Activated CD4-positive, alpha-beta T cell treated with anti-CD3 and anti-CD28 coated beads, Interleukin-2, amount 50 U/mL, for 1 hour (primary cell): ENCODE measurements at places on chromosomes 13 and 19.

- DNase-seq = peak; percentile 26
Measured at GRCh38 chr19:48403606-48404005, 10.1 kb downstream of the GRIN2D start.

DNA sequence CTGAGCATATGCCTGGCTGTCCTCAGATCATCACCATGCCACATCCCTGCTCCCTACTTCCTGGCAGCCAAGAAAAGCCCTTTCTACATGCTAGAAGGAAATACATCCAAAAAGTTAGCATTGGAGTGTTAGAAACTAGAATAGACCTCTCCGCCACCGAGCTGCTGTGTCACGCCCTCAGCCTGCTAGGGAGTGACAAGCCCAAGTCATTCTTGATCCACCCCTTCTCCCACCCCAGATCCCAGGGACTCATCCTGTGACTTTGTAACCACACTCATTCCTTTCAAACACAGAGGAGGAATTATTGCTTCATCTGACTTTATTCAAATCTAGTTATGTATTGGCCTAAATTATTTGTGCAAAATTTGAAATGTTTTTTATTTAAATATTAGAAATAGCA, 45.3 kb downstream of the POLR1D start:
- DNase-seq = no peak

GRCh38 chr13:113035213-113035800, 66.3 kb downstream of the MCF2L start:
- DNase-seq = no peak

- no peak for DNase-seq
Measured at GRCh38 chr13:51308781-51309180, 30.7 kb upstream of the SERPINE3 start.

DNA sequence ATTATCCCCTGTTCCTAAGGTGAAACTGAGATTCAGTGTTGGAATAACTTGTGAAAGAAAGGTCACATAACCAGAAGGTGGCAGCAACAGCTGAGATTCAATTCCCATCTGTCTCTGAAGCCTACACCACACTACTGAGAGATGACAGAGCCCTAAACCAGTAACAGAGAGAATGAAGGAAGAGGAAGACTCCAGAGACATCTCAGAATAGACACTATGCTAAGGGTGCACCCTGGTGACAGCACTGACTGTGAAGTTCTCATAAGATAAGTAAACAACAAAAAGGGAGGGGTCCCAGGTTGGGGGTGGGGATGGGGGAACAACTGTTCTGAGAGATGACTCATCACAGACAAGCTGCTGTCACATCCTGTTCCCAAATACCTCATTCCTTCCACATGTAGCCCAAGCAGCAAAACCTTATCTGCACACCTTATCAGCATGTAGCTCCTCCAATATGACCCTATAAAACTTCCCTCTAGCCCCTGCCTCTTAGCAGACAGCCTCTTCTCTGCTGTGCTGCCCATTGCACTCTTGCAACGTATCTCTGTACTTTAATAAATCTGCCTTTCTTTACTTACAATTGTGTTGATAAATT, 46.5 kb downstream of the UTP14C start:
- no peak for DNase-seq

DNA sequence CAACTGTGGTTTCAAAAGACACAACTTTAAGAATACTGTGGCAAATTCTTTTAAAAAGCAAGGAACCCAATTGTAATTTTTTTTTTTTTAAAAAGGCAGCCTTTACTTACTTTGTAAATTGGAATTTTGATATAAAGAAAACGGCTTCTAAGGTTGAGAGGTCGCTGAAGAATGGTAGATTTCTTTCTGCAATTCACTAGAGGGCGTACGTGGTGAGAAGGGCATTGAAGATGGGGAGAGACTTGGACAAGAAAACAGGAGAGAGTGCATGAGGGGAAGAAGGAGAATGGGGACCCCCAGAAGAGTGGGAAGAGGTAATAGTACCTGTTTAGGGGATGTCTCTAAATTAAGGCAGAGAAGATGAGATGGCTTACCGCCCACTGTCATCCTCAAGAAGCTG, 33.5 kb upstream of the PABPC3 start:
- DNase-seq = no peak

DNA sequence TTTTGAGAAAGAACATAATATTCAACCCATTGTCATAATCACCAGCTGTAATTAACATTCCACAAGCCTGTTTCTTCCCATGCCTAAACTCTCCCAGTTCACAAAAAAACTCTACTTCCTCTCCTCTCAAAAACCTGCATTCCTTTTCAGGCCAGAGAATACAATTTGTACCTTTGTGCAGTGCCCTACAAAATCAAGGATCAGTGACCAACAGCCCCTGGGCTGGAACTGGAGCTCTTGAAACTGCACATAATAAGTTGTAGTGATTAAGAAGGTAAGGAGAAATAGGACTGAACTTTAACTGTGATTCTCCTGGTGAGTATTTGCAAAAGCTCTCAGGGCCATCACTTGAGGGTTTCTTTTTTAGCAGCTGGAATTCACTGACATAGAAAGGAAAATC, 472.7 kb downstream of the RFC3 start:
- no peak for DNase-seq

DNA sequence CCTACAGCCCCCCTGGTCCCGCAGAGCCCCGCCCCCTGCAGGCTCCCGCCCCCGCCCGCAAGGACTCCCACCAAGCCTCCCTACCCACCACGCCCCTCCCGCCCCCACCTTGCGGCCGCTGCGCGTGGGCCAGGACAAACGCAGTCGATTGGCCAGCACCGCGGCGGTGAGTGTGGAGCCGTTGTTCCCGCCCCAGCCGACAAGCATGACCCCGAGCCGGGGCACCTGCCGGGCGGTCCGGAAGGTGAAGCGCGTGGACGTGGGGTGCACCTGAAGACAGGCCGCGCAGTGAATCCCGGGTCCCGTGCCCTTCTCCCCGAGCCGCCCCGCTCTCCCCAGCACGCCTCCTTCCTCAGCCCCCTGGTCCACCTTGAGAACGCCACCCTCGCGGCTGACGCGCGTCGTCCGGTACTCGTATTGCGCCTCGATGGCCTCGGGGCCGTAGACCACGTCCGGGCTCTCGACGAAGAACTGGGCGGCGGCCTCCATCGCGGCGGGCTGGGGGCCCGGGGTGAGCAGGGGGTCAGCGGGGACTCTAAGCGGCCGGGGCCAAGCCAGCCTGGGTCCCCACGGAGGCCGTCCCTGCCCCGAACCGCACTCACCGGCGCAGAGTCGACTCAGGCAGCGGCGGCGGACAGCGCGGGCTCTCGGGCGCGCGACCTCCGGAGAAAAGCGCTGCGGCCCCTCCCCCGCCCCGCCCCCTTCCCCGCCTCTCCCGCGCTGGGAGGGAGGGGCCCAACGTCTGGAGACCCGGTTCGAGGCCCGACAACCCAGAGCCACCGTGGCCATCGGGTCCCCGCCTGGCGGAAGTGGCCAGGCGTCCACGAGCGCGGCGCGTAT, at the start of gene ISYNA1:
ISYNA1 (minus strand) TSS at position 643 of the 840 bp plus-strand sequence; CDS start at position 489, 154 bp downstream.
- peak; percentile 48 for DNase-seq

DNA sequence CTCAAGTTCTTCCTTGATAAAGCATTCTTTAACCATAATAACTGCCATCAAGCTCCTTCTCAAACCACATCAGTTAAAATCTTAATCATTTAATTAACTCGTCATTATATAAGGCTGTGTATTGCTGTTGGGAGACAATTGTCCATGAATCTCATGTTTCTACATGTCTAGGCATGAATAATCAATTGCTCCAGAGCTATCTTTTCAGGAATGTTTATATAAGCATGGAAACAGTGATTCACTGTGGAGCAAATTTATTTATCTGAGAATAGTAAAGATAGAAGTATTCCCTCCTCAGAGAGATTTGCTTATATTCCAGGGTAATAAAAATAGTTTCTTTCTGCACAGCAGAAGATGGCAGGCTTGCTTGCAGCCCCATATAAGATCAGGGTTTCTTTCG, 71.1 kb downstream of the CBY2 start:
- DNase-seq = no peak

DNA sequence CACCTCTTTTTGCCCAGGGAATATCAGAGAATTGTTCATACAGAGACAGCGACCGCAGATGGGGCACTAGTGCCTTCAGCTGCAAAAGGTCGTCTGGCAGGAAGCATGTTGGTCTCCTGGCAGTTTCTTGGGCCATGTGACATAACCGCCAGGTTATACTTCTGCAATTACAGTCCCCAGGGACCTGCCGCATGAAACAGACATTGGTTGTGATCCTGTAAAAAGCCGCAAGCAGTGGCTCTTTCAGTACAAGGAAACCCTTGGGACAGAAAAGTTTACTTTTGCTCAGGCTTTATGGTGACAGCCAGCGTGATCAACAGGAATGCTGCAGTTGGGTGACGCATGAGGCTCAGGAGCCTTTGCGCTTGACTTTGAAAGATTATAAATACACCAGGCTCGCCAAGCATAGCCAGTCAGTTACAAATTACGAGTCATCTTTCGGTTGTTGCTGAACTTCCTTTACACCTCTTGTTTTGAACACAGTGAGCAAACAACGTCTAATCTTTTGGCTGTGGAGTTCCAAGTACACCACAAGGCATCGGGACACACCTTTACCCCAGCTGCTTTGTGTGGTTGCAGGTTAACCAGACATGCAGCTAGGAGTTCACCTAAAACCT, 50.5 kb upstream of the UBE2L5 start:
- peak; percentile 56 for DNase-seq

- DNase-seq = no peak
Measured at GRCh38 chr13:50200988-50201387, 185.7 kb downstream of the KCNRG start.

GRCh38 chr13:112790735-112791641, 101.2 kb downstream of the ATP11A start:
- no peak for DNase-seq

- DNase-seq = no peak
Measured at GRCh38 chr19:49849433-49850220, 1.3 kb upstream of the PTOV1 start.

DNA sequence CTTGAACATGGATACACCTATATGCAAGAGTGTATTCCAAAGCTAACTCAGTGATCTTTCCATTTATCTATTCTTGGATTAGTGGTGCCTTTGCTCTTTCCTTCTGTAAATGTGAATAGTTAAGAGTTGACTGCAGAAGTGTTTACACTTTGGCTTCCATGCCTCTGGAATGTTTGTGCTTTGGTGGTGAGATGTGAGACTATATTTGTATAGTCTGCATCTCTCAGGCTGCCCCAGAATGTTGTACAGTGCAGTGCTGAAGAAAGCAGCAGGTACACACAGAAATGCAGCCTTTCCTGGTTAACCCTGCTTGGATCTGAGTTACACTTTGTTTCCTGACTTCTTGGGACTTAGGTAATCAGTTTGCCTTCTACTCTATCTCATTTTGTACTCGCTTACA, 90.2 kb downstream of the DNAJC15 start:
- no peak for DNase-seq

- no peak for DNase-seq
Measured at GRCh38 chr19:38733241-38733492, 11.1 kb downstream of the CAPN12 start.

DNA sequence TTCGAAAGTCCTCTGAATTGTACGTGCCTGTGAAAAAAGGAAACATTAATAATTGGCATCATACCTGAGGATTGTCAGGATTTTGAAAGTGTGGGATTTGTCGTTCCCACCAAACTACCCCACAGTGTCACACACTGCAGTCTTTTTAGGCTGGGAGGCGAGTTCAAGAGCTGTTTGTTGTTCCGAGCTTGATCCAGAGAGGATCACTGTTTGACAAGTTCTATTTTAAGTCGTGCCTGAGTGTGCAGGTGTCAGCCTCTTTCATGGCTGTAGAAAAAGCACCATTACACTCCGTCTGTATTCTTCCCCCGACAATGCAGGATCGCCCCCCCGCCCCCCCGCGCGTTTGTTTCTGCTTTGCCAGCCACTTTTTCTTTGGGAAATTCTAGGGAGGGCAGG, 635 bp upstream of the NBEA start:
- DNase-seq = no peak

DNA sequence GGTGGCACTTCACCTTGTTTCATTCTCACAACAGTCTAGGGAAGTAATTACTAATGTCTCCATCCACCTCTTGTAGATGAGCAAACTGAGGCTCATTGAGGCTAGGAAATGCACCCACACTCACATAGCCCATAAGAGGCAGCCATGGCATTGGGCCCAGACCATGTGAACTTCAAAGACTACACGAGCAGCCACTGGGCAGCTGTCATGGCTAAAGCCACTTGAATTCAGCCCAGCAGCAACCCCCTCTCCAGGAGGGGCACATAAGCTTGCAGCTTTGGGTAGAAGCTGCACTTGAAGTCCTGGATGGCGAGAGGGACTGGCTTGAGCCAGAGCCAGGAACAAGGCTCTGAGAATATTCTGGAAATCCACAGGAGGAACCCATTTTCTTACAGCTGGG, 13.4 kb downstream of the ALOX5AP start:
- DNase-seq = no peak

DNA sequence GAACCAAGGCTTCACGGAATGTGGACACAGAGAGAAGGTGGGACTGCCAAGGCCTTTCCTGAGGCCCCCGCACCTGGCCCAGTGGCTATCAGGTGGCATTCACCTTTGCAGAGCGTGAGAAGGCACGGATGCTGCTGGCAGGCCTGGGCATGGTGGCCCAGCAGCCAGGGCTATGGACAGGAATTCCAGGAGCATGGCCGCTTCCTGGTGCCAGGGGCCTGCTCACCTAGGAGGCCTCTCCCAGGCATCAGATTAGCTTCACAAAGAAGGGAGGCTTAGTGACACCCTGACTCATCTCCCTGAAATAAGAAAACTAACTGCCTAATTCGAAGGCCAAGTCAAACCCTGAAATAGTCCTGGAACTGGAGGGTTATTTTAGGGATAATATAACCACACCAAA, 155.8 kb downstream of the TEX29 start:
- no peak for DNase-seq

DNA sequence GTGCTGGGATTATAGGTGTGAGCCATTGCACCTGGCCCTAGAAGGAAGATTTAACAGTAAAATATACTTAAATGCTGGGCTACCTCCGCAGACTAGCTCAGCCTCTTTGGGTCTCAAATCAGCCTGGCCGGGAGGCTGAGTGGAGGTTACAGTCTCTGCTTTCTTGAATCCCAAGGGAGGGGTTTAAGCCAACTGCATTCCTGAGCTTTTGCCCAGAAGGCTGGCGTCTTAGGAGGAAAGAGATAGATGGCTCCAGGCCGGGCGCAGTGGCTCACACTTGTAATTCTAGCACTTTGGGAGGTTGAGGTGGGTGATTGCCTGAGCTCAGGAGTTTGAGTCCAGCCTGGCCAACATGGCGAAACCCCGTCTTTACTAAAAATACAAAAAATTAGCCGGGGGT, 623 bp upstream of the C5AR1 start:
- no peak for DNase-seq

DNA sequence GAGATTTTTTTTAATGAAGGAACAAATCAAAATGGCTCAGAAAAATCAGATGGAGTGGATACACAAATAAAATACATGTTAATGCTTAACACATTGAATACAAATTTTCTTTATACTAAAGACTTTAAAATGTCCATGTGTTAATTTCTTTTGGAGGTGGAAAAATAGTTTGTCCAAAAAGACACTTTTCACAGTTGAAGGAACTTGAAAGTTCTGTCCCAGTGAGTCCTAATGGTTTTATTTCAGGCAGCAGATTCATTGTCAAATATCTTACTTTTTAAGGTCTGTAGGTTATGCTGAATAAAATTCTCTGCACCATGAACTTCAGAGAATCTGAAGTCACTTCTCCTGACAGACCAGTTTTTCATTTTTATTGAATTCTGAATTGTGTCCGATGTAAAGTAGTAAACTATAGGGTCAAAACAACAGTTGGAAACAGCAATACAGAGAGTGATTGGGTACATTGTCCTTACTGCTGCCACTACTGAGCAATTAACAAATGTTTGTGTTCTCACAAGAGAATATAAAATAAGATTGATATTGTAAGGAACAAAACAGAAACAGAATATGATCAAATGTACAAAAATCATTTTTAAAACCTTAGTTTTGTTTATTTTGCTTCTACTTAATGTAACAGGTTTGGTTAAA, 1.6 kb downstream of the LPAR6 start:
- DNase-seq = no peak

- DNase-seq = no peak
Measured at GRCh38 chr19:58038688-58039204, 4.9 kb downstream of the ZSCAN1 start.
